T-cell (primary cell): ENCODE measurements at places on chromosomes 1 and 21.

DNA sequence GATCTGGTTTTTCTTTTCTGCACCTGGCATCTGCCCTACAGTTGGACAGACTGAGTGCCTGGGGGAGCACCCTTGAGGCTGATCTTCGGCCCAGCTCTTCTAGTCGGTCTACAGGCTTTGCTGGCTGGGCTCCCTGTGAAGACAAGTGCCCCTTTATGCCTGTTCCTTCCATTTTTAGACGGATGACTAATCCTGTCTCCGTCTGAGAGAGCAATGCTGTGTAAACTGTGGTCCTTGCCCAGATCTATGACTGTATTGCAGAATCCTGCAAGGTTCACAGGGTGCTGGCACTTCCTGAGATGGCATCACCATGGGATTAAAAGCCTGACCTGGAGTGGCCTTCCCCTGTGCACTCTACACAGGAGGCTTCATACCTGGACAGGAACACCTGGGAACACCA is 47.6 kb upstream of the SAMD13 start:
- DNase-seq: no peak

- no peak for DNase-seq
These were observed 72.1 kb downstream of the SLC45A1 start for GRCh38 chr1:8389958-8390535.

GRCh38 chr1:193069748-193070385 is 10.5 kb downstream of the RO60 start:
- no peak for DNase-seq

- DNase-seq: no peak
These were observed 32.0 kb downstream of the VANGL2 start for GRCh38 chr1:160432371-160432786.

- no peak for DNase-seq
These were observed 293.8 kb downstream of the SPATA17 start for GRCh38 chr1:217924924-217925323.

GRCh38 chr1:197892684-197893083 is 9.7 kb upstream of the C1orf53 start:
- DNase-seq: no peak

- DNase-seq: peak; percentile 11
These were observed 34.4 kb upstream of the SLC30A1 start for GRCh38 chr1:211613108-211613947.

DNA sequence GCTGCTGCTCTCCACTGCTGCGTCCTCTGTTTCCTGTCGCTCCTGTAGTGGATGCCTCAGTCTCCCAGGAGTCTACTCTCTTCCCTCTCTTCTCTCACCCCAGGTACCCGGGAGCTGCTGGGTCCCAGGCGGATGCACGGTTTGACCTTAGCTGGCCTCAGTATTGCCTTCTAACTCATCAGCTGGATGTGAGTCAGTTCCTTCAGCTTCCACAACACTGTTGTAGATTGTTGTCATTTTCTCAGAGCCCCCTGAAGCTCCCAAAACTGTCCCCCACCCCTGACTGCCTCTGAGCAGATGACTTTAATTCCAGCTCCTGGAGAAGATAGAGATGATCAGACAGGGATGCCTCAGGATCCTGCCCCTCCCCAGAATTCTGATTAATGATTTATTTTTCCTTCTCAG is 7.2 kb downstream of the CNIH3 start:
- no peak for DNase-seq

GRCh38 chr1:19074361-19074901 is 118.0 kb upstream of the IFFO2 start:
- peak; percentile 55 for DNase-seq

DNA sequence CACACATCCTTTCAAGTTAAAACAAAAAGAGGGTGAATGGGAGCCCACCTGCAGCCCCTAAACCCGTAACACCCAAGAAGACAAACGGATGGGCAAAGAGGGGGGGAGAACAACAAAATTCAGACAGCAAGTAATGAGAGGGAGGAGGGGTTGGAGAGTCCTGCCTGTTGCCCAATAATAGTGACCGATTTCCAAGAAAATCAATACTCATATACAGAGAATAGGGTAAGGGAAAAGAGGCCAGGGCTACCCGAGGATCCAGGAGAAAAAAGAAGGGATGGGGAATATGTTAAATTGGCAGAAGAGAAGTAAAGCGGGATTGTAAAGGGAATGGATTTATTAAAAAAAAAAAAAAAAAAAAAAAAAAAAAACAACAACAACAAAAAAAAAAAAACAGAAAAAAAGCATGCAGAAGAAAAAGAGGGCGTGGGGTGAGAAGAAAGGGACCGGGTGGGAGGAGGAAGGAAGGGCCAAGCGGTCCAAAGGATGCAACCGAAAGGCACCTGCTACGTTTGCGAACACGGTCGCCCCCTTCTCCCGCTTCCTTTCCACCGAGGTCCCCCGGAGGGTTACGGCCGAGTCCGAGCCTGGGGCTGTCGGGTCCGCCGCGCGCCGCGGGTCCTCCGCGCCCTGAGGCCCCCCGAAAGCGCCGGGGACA is 930 bp downstream of the SLC30A10 start:
- DNase-seq: no peak

DNA sequence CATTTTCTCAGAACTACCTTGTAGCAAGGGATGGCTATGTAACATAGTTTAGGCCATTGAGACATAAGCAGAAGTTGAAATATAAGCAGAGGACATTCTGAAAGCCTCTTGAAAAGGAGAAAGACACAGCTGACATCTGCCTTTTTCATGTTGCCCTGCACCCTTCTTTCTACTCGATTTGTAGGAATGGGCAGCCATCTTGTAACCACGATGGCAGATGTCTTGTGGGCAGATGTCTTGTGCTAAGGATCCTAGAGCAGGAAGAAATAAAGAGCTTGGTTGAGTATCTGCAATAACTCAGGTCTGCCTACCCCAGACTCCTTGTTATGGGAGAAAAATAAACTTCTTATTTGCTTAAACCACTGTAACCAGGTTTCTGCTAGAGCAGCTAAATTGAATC is 351.0 kb downstream of the PDE4B start:
- no peak for DNase-seq

DNA sequence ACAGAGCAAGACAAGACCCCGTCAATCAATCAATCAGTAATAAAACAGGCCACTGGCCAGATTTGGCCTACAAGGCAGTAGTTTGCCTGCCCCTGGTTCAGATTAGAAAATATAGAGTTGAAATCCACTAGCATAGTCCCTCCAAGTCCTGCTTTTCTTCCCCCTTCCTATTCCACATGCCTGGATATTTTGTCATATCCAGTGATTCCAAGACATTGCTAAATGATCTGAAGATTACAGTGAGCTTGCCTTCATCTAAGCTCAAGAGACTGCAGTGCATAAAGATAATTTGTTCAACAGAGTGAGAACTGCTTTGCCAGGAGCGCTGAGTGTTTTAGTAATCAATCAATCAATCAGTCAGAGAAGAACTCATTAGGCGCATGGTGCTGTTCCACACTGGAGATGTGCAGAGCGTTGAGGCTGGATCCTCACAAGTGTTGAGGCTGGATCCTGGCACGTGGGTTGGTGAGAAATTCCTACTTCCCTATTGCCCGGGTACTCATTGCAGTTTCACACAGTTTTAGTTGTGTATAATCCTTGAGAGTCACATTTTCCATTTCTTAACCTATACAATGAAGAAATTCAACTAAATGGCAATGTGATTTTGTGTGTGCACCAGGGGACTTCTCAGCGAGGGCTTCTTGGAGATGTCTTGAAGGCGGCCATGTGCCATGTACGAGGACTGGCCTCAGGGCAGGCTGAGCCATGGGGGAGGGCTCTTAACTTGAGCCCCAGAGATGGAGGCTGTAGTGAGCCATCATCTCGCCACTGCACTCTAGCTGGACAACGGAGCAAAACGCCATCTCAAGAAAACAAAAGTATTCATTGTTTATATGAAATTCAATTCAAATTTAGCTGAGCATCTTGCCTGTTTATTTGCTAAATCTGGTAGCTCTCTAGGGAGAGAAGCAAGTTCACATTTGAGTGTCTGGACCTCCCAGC is 76.3 kb downstream of the TOMM20 start:
- no peak for DNase-seq

DNA sequence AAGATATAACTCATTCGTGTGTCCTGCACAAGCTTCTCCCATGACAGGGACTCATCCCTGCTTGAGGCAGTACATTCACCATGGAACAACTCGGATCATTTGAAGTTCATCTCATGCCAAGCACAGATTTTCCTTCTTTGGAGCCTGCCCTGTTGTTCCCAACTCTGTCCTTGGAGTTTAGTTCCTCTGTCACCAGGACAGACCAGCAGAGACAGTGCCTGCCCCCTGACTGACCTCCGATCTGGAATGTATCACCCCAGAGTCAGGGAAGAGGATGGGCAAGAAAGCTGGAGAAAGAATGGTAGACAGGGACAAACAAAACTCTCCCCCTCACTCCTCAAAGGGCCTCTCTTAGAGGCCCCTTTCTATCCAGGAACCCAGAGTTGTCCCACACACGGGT is 5.0 kb downstream of the SHISAL2A start:
- no peak for DNase-seq

- DNase-seq: no peak
These were observed 3.8 kb downstream of the PDPN start for GRCh38 chr1:13587256-13588030.
